ENCODE measurements at places on chromosomes 4 and X.

DNA sequence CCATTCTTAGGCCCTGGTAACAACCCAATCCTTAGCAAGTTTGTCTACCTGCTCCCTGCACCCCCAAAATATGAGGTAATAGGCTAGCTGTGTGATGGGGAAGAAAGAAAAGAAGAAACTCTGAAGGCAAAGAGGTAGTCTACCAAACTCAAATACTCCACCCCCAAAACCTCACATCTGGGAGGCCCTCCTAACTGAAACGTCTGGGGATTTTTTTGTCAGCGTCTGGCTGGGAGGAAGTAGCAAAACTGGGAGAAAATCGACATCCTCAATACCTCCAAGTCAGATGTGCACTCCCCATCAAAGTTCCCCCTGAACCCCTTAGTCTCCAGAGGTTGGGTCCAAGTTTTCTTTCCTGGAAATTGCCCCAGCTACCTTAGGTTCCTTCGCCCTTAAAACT is 1.0 kb downstream of the LAMP2 start:
- DNase-seq, result no peak

- no peak for DNase-seq
Observed at GRCh38 chrX:35166023-35166422, 223.4 kb downstream of the FAM47B start.

DNA sequence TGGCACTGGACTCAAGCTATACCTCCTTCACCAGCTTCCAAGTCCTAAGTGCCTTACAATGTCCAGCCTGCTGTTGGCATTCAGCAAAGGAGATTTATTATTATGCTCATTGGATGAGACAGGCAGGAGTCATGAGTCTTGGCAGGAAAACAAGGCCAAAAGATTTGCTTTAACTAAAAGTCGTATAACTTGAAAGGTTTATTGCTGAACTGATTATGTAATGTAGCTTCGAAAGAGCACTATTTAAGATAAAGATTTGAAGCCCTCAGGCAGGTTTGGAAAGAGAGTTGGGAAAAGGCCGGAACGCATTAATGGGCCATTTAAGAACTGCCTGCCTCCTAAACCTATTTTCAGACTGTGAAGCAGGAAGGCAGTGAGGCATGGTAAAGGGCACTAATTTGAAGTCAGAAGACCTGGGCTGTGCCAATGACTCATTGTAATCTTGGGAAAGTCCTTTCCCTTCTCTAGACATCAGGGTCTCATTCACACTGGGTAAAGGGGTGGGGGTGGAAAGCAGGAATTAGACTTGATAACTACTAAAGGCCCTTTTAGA is 280.5 kb upstream of the EDA2R start:
- DNase-seq, result no peak

- no peak for DNase-seq
Observed at GRCh38 chr4:169105620-169106019, 95.6 kb upstream of the CBR4 start.

DNA sequence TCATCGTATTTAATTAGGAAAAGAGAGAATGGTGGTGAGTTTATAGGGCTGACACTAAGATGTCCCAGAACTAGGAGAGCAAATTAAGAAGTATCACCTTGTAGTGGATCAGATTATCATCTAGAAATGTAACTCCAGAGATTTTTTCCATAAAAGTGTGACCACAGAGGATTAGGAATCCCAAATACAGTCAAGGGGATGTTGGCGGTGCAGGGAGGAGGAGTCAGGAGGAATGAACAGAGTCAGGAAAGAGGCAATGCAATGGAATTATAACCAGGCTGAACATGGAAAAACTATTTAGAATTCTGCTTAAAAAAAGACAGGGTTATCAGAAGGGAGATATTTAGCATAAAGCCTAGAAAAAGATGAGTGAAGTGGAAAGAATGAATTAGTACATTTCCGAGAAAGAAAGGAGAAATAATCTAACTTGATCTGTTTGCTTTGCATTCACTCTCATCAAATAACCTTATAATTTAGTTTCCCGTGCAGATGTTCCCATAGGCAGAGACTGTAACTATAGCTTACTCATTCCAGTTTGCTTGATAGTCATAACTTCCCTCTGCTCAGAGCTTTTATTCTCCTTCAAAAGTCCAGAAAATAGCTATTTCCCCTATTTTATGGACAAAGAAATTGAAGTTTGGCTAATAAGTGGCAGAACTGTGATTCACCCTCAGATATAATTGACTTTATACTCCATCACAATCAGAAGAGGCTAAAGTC is 56.4 kb downstream of the SCFD2 start:
- no peak for DNase-seq

DNA sequence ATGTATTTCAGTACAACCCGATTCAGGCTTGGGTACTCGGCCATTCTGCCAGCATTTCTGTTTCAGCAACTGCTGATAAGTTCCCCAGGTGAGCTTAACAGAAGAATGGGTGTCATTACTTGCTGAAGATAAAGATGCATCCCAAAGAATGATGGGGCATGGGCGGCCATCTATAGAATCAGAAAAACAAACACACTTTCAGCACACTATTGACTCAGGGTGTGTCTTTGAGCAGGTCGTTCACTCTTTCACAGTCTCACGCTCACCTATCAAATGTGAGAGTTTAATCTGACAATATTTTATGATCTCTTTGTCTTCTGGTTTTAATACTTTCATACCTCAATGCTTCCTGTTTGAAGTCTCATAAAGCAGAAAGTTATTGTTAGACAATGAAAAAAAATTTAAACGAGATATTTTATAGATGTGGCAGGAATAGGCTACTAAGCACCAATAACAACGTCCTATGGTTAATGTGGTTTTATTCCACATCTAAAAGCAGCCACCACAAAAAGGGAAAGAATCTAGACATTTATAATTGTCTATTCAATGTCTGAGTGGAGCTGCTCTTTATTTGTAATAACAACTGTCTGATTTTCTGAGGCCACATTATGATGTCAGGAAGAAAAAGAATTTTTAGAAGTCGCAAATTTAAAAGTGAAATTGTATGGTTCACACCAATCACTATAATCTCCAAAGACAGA is 17.0 kb downstream of the GASK1B start:
- DNase-seq, result no peak

Measured in CD8-positive, alpha-beta T cell (primary cell).